ENCODE measurements at places on chromosomes 5 and 9.

GRCh38 chr5:37184748-37185364 lies 64.3 kb downstream of the CPLANE1 start:
- DNase-seq, result no peak

DNA sequence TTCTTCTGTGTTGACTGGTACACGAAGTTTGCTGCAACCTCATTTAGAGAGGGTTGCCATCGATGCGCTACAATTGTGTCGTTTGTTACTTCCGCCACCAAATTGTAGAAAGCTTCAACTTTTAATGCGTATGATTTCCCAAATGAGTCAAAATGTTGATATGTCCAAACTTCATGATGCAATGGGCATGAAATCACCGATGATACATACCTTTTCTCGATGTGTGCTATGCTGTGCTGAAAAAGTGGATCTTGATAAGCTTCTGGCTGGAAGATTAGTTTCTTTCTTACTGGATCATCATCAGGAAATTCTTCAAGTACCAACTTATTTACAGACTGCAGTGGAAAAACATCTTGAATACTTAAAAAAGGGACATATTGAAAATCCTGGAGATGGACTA lies 65.7 kb downstream of the TMEM38B start:
- no peak for DNase-seq

DNA sequence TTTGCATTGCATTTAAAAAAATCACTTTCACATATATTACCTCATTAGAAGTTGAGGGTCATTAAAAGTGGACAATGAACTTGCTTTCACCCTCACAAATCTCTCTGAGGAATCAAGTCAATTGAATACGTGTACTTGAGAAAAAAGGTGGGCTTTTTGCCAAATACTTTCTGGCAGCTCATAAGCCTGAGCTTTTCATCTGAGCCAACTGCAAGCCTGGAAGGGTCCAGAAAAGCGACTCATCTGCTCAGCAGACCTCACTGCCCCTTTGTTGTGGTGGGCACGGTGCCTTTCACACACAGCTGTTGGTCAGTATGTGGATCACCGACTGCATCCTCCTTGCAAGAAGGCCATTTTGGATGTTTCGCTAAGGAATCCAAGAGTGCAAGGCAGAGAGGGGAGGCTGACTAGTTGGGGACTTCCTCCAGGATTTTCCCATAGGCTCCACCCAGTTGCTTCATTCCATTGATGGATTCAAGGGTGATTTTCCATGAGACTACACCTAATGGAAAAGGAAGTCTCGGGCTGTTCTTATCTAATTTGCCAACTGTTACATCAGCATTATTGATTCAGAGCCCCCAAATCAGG lies 564.7 kb downstream of the PDE4D start:
- no peak for DNase-seq

GRCh38 chr9:131446276-131446675 lies 52.4 kb downstream of the PRRC2B start:
- DNase-seq, result no peak

DNA sequence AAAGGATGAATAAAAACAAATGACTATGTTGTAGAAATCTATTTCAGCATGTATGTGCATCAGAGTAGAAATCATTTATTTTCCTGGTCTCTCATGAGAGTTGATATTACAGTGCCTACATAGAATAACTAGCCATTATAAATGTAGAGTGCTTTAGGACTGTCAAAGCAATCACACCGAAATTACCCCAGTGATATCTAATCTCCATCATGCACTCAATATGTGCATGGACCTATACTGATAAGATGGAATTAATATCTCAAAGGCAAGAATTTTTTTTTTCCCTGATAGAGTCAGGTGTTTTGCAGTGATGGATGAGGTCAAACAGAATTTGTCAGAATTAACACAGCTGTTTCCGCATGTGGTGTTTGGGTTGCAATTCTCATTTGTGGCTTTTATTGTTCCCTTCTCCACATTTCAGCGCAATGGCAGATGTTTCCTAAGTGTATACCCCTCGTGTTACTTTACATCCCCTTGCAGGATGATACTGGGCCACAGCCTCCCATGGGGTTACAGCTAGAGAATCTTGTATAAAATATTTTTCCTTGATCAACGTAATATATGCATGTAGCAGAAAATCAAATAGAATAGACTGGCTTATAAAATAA lies 298.8 kb downstream of the RASEF start:
- DNase-seq, result no peak

Measured in stimulated activated CD4-positive, alpha-beta T cell treated with anti-CD3 and anti-CD28 coated beads, Interleukin-2, amount 100 ng/mL, for 4 hours (primary cell).